PC-3 (cell line): ENCODE measurements at places on chromosomes 2 and 18. TPM values are rescaled to one million over a fixed set of nuclear protein-coding genes. Genes with fewer than 3 reads are reported as not detected.

RGPD4 gene
- not detected in 2 replicates for total RNA-seq

FLACC1 gene
- 0.26 and 5.9 TPM in 2 replicates for total RNA-seq

REG3G gene
- not detected in 2 replicates for total RNA-seq

SCN3A gene
- total RNA-seq: 0.07 and 0.12 TPM in 2 replicates

GAL3ST2 gene
- total RNA-seq: not detected in 2 replicates

INO80D gene
- total RNA-seq: 8.8 and 9.7 TPM in 2 replicates

PLA2R1 gene
- 2.4 and 3.4 TPM in 2 replicates for total RNA-seq

TBR1 gene
- not detected in 2 replicates for total RNA-seq

POLR1A gene
- 25.1 and 36.5 TPM in 2 replicates for total RNA-seq

DNA sequence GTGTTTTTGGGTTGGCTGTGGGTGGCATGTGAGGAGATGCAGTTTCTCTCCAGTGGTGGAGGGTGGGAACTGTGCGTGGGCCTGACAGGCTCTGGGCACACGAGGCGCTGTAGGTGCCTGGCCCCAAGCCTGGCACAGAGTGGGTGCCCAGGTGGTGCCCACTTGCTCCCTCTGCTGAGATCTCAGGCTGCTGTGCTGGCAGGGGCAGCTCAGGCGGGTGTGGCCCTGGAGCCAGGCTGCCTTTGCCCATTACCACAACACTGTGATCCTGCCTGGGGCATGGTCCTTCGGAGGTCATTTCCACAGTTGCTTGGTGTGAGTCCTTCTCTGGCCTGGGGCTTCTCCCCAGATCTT, 20.4 kb downstream of the TSHZ1 start:
- no peaks in the 10 kb centered on the region for H3K4me1 ChIP-seq
- no peak for DNase-seq
- no peaks in the 10 kb centered on the region for H3K36me3 ChIP-seq
- H3K27ac ChIP-seq: no peak overlapping the region

DNA sequence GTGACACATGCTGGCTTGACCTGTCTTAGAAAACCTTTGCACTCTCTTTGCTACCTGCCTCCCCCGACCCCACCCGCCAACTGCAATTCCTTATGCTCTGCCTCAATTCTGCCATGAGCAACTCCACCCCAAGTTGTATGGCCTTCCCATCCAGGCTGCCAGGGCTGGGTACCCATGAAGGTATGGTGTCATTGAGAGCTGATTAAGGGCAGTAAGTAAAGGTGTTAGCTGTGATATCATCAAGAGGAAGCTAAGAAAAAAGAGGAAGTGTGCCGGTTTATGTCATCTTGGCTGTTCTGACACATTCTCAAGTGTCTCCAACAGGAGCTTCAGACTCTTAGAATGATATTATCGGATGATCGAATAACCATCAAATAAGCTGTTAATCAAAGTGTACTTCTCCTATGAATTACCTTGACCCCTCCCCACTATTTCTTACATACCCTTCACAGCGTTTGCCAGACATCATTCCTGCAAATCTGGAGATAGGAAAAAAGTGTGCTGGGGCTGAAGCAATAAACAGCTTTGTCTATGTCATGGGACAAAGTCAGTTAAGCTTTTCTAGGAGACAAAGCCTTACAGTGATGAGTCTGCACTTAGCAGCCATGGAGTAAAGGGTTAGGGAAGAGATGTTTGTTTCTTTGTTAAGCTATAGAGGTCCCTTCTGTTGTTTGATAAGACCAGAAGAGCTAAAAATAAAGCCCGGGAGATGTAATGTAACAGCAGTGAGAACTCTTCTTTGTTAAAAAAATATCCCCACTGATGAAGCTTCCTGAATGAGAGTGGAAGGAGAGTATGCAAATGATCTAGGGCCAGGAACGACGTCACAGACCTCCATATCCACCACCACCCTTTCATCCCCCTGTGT, 40.4 kb upstream of the SMAD2 start:
- no peak overlapping the region for H3K27ac ChIP-seq
- no peaks in the 10 kb centered on the region for H3K27me3 ChIP-seq
- DNase-seq: no peak
- no peaks in the 10 kb centered on the region for H3K36me3 ChIP-seq
- H3K4me3 ChIP-seq: no peak overlapping the region
- no peaks in the 10 kb centered on the region for H3K4me1 ChIP-seq

- H3K27ac ChIP-seq: no peak overlapping the region
- no peak for DNase-seq
- H3K4me3 ChIP-seq: no peak overlapping the region
- no peaks in the 10 kb centered on the region for H3K27me3 ChIP-seq
- no peaks in the 10 kb centered on the region for H3K36me3 ChIP-seq
- no peaks in the 10 kb centered on the region for H3K4me1 ChIP-seq
These were observed 130.5 kb upstream of the SMAD2 start for GRCh38 chr18:48060970-48061369.

DNA sequence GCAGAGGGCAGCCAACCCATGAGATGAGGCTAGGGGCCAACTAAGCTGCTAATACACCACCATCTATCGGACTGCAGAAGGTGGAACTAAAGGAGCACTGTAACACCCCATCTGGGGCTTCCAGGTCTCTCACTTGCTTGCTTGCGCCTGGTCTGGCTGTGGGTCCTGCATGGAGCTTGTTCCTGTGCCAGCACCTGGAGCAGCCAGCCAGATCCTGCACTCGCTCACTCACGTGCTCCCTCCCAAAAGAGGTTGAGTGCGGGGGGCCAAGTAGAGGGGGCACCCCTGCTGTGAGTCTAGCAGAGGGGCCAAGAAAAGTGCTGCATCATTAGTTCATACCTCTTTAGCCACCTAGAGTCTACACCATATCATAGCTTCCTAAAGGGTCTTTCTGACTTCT, 250.9 kb downstream of the LRRTM4 start:
- no peaks in the 10 kb centered on the region for H3K27me3 ChIP-seq
- H3K36me3 ChIP-seq: no peaks in the 10 kb centered on the region
- no peak overlapping the region for H3K27ac ChIP-seq
- no peak overlapping the region for H3K4me3 ChIP-seq
- no peak for DNase-seq

DNA sequence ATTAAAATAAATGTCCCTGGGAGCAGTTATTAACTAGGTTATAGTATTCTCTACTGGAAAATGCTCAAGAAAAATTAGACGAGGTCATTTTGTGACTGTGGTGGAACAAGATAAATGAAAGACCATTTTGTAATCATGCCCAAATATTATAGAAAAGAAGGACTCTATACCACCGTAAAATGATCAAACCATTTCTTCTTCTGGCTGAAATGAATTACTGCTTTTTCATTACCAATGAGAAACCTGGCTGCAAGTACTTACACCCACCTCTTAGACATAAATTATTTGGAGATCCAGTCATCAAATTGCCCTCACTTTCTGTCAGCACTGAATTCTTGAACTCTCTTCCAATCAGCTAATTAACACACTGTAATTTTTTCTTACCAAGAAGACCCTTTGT, 74.2 kb upstream of the FSIP2 start:
- no peaks in the 10 kb centered on the region for H3K4me1 ChIP-seq
- DNase-seq: no peak
- H3K27ac ChIP-seq: no peak overlapping the region
- no peaks in the 10 kb centered on the region for H3K27me3 ChIP-seq

GRCh38 chr2:95344215-95344583, 47.1 kb downstream of the KCNIP3 start:
- no peaks in the 10 kb centered on the region for H3K36me3 ChIP-seq
- H3K27me3 ChIP-seq: no peaks in the 10 kb centered on the region
- no peak overlapping the region for H3K4me3 ChIP-seq

DNA sequence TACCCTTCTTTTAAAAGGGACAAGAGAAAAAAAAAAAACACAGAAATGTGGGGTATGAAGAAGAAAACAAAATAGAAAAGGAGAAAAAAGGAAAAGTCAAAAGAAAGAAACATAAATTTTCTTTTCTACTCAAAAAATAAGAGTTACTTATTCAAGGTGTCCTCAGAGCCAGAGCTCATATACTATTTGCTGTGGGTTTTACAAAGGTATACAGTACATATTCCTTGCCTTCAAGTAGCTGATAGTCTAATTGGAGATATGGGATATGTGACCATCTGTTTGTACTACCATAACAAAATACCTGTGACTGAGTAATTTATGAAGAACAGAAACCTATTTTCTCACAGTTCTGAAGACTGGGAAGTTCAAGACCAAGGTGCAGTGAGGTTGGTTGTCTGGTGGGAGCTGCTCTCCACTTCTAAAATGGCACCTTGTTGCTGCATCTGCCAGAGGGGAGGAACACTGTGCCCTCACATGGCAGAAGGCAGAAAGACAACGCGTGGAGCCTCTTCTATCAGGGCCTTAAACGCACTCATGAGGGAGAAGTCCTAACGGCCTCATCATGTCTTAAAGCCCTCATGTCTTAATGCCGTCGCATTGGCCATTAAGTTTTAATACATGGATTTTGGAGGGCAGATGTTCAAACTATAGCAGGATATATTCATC, 33.9 kb downstream of the NBAS start:
- H3K36me3 ChIP-seq: 0 out of 2 replicates have a peak, but pooled peaks cover 5% of the 10 kb centered on the region
- DNase-seq: peak; percentile 8
- no peaks in the 10 kb centered on the region for H3K4me1 ChIP-seq
- no peak overlapping the region for H3K4me3 ChIP-seq
- H3K27me3 ChIP-seq: no peaks in the 10 kb centered on the region

DNA sequence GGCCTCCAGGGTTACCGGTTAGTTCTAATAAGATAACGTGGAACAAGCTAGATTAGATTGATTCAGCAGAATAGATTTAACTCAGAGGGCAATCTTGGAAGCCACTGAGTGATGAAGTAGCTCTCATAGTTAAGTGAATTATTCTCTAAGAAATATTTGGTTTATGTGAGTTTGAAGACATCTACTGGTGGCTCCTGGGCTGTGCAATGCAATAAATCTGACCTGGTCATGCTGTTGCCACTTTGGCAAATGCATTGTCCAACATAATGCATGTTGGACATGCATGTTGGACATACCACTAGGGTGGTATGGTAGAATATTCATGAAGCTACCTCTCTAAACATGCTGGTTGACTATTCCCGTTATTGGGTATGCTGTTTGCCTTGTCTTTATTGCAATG, 493.7 kb upstream of the VRK2 start:
- H3K4me1 ChIP-seq: no peaks in the 10 kb centered on the region
- H3K4me3 ChIP-seq: no peak overlapping the region
- H3K27ac ChIP-seq: no peak overlapping the region
- DNase-seq: peak; percentile 13
- H3K27me3 ChIP-seq: peaks cover 28% of the 10 kb centered on the region

DNA sequence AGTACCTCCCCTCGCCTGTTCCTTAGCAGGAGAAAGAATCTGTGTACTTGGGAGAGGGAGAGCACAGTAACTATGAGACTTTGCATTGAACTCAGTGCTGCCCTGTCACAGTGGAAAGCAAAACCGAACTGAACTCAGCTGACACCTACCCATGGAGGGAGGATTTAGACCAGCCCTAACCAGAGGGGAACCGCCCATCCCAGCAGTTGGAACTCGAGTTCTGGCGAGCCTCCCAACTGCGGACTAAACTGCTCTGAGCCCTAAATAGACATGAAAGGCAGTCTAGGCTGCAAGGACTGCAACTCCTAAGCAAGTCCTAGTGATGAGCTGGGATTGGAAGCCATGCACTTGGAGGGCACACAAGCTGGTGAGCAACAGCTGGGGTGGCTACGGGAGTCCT, 110.4 kb downstream of the GRB14 start:
- no peaks in the 10 kb centered on the region for H3K36me3 ChIP-seq
- no peak overlapping the region for H3K27ac ChIP-seq
- peaks cover 32% of the 10 kb centered on the region for H3K4me1 ChIP-seq
- no peak for DNase-seq

GRCh38 chr2:18435426-18436037, 124.9 kb downstream of the RDH14 start:
- H3K4me1 ChIP-seq: peaks cover 17% of the 10 kb centered on the region
- no peaks in the 10 kb centered on the region for H3K27me3 ChIP-seq
- H3K27ac ChIP-seq: no peak overlapping the region

- peak overlapping the region; percentile 91 for H3K27ac ChIP-seq
- H3K36me3 ChIP-seq: no peaks in the 10 kb centered on the region
- H3K4me1 ChIP-seq: peaks cover 63% of the 10 kb centered on the region
- no peaks in the 10 kb centered on the region for H3K27me3 ChIP-seq
- peak; percentile 25 for DNase-seq
These were observed 65.4 kb downstream of the LRRFIP1 start for GRCh38 chr2:237692601-237693290.

DNA sequence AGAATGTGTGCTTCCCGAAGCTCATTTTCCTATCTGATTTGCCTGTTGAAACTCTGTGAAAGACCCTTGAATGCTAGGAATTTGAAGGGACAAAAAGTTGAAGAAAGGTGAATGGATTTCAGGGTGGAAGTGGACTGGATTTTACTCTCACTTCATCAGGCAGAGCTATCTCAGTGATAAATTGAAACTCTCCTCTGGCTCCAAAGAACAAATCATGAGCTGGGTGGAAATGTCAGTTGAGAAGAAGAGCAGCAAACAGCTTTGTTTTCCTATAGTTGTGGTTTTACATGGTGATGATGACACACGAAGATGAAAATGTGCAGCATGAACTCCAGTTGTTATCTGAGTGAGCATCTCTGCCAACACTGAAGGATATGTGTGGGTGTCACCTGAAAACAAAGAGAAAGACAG, 34.4 kb downstream of the CD28 start:
- no peaks in the 10 kb centered on the region for H3K27me3 ChIP-seq
- H3K4me3 ChIP-seq: no peak overlapping the region
- H3K4me1 ChIP-seq: peaks cover 23% of the 10 kb centered on the region

GRCh38 chr2:1569879-1570450, 156.7 kb downstream of the TPO start:
- no peaks in the 10 kb centered on the region for H3K36me3 ChIP-seq
- H3K4me3 ChIP-seq: no peak overlapping the region
- H3K27ac ChIP-seq: no peak overlapping the region
- no peak for DNase-seq

DNA sequence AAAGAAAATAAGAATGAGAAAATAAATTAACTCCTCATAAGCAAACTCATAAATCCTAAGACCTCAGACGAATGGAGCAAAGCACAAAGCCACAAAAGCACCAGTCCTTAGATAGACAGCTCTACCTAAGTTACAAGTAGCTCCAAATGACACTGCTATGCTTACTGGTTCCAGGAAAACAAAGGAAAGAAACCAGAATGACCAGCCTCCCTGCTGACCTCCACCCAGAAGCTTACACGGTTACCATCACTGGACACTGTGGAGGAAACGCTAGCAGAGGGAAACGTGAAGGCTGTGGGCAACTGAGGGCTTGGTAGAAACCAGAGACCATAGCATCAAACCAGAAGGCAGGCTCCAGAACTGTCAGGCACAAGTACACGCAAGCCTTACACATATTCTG, 67.8 kb downstream of the STK39 start:
- H3K27ac ChIP-seq: no peak overlapping the region
- H3K4me1 ChIP-seq: peaks cover 37% of the 10 kb centered on the region
- DNase-seq: no peak
- peaks cover 7% of the 10 kb centered on the region; the same call in 1 of the 2 replicates for H3K36me3 ChIP-seq
- no peaks in the 10 kb centered on the region for H3K27me3 ChIP-seq

- peaks cover 28% of the 10 kb centered on the region for H3K27me3 ChIP-seq
- no peak overlapping the region for H3K4me3 ChIP-seq
- DNase-seq: no peak
- no peaks in the 10 kb centered on the region for H3K36me3 ChIP-seq
These were observed 5.6 kb upstream of the SGPP2 start for GRCh38 chr2:222418739-222419138.

DNA sequence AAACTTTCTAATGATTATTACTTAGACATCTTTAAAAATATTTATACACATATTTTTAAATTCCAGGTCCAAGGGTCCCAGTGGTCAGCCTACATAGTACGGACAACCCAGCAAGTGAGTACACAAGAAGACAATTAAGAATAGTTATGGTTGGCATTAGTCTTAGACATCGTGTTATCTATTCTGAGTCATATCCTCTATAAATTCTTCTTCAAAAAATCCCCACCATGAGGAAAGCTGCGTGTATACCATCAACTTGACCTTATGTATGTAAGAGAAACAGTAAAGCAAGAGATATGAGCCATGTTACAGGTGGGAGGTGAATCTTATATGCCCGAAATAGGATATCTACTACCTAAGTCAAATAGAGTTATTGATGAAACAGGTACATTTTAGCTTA, 1339.8 kb downstream of the DPP10 start:
- no peak overlapping the region for H3K4me3 ChIP-seq
- H3K27ac ChIP-seq: no peak overlapping the region
- H3K36me3 ChIP-seq: no peaks in the 10 kb centered on the region
- no peaks in the 10 kb centered on the region for H3K4me1 ChIP-seq
